ENCODE measurements at places on chromosomes 5 and 9.

DNA sequence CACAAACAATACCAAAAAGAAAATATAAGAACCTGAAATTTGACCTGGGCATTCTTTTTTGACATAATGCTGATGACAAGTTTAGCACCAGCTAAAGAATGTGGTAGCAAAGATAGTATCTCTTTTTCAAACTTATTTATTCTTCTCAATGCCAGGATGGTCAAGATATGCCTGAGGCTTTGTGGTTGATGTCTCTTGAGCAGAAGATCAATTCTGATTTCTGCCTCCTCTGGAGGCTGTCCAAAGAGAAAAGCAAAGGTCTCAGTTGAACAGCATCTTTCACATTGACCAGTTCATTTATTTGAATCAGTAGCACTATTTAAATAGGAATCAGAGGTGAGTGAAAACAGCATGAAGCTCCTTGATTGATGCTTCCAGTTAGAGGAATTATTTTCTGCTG is 588.2 kb downstream of the HTR1A start:
- no peak for DNase-seq

DNA sequence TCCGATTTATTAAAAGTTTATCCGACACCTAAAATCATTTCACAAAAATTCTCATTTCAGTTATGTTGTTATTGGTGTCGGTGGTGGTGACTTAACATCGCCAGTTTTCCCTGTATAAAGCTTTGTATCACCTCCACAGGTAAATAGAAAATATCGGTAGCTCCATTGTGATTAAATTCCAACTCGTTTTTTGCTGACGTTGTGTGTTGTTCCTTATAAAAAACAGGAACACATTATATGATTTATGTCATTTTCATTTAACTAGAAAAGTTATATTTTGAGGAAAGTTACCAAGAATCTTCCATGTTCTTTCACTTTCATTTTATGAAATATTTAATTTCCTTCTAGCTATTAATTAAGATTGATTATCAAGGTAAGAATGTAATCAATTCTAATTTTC is 635.9 kb downstream of the CDH18 start:
- no peak for DNase-seq

- DNase-seq, result no peak
Measured at GRCh38 chr5:52727576-52727975, 60.1 kb upstream of the ITGA1 start.

GRCh38 chr5:170563824-170564567 is 60.2 kb downstream of the KCNIP1 start:
- DNase-seq, result no peak

DNA sequence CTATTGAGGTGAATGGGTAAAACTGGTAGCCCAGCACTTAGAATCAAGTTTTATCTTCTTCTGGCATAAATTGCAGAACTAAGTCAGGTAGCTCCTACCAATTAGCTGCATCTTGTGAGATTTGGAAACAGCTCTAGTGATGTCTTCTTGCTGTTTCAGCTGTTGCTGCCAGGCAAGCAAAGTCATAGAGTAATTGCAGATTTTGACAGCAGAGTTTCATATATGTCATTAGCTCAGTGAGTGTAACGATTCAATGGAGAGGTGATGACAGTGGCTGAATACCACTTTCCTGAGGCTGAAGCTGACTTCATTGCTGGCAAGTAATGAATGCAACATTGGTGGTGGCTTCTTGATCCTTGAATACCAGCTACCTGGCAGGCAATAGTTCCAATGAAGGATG is 1109.7 kb upstream of the CDH18 start:
- DNase-seq, result no peak

DNA sequence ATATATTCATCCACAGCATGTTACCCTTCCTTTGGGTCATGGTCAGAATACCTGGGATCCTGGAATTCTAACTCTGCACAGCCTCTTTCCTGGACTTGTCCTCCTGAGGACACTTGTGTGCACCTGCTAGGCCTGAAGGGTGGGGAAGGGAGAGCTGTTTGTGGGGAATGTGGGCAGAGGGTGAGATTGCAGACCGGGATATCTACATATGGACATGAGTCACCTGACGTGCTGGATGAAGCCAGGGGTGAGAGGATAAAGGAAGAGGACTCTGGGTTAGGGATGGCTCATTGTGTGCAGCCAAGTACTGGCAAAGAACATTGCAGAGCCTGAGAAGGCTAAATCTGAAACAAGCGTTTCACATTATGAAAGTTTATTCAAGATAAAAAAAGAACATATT is 241.4 kb upstream of the RPS23 start:
- DNase-seq, result no peak

DNA sequence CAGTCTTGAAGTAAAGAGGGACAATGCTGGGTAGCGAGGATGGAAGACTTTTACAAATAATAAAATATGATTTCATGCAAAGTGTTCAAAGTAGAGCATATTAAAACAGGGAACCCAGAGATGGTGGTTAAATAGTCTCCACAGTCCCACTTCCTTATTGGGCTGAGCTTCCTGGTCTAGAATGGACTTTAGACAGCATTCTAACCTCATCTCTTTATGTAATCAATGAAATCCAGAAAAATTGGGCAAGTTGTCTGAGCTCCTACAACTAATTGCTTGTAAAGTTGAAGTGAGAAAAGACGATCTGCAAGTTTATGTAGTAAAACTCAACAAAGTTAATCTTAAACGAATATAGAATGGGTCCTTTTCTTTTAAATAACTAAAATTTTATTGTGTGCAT is 328.9 kb downstream of the PJA2 start:
- no peak for DNase-seq

GRCh38 chr9:102986425-102986824 is 8.7 kb upstream of the CYLC2 start:
- no peak for DNase-seq

DNA sequence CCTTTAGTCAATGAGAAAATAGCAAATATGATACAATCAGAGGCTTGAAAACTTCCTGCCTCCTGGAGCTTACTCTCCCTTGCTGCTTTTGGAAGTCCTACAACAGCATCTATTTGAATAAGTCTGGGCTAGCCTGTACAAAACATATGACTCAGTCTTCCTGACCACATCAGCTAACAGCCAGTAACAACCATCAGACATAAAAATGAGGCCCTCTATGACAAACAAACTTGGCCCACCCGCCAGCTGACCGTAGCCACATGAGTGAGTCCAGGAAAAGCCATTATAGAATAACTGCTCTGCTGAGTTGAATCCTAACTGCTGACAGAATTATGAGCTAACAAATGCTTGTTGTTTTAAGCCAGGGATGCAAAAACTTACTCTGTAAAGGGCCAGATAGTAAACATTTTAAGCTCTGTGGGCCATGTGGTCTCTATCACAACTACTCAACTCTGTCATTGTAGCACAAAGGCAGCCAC is 347.6 kb downstream of the PTPRD start:
- peak; percentile 77 for DNase-seq

DNA sequence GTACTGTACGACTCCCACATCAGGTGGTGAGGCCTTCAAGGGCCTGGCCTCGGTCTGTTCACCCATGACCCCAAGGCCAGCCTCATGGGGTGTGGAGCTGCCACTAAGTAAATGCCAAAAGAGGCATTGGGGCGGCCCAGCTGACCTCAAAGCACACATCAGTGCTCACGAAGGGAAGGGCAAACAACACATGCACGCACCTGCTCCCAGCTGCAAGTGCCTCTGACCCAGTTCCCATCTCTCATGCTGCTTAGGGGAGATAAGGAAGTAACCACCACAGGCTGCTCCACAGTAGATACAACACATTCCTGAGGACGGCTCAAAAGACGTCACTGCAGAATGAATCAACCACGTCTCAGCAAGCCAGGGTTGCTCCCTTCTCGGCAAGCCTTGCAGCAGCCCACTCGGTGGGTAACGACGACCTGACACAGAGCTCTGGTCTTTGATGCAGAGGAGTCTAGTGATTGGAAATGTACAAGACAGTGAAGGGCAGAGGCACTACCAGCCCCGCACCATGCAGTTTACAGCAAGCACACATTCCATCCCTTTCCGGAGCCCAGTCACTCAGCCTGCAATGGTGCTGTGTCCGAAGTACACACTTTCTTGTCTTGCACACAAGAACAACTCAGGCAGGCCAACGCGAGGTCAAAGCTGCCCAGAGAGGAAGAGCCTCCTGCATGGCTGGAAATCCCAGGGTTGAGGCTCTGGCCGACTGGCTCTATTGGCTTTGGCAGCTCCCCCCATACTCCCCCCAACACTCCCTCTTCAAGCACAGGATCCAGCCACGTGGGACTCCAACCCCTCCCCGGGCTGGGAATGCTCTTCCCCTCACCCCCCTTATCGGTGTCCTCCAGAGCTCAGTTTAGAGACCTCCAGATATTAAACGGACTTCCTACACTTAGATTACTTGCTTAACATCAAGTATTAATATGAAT is 31.8 kb downstream of the FABP6 start:
- peak; percentile 63 for DNase-seq

GRCh38 chr5:163614787-163615186 is 109.4 kb downstream of the MAT2B start:
- no peak for DNase-seq

DNA sequence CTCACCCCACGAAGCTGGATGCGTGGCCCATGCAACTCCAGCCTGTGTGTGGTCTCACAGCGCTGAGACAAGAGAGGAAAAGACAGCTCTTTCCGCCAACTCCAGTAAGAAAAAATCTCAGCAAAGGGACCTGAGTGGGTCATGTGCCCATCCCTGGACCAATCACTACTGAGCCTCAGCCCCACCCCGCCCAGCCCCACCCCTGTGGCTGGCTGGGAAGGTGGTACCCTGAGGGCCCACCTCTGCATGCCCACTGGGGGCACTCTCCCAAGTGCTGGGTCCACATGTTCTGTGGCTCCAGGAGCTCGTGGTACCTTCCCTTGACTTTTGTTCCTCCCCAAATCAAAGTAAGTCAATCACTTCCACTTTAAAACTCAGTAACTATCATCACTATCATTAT is 105.1 kb upstream of the SMIM23 start:
- DNase-seq, result no peak

- DNase-seq, result no peak
Measured at GRCh38 chr9:37001459-37001858, 32.6 kb downstream of the PAX5 start.

- no peak for DNase-seq
Measured at GRCh38 chr9:95735701-95736100, 139.8 kb upstream of the ERCC6L2 start.
